ENCODE measurements at places on chromosomes 13 and 19.

DNA sequence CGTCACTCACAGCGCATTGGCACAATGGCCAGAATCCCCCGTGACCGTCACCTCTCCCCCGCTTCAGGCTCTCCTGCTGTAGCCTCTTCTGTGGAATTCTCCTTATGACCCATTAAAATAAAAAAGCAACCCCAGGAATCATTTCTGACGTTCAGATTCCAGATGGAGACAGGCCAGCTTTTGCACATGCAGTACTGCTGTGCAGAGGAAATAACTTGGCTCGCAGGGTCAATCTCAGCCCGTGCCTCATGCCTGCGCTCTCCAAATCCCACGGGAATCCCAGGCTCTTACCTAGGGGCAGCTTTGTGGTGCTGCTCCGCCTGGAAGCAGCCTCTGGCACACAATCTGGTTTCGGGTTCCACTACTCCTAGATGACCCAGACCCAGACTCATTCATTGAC, 32.7 kb upstream of the SOX1 start:
- no peak for DNase-seq

DNA sequence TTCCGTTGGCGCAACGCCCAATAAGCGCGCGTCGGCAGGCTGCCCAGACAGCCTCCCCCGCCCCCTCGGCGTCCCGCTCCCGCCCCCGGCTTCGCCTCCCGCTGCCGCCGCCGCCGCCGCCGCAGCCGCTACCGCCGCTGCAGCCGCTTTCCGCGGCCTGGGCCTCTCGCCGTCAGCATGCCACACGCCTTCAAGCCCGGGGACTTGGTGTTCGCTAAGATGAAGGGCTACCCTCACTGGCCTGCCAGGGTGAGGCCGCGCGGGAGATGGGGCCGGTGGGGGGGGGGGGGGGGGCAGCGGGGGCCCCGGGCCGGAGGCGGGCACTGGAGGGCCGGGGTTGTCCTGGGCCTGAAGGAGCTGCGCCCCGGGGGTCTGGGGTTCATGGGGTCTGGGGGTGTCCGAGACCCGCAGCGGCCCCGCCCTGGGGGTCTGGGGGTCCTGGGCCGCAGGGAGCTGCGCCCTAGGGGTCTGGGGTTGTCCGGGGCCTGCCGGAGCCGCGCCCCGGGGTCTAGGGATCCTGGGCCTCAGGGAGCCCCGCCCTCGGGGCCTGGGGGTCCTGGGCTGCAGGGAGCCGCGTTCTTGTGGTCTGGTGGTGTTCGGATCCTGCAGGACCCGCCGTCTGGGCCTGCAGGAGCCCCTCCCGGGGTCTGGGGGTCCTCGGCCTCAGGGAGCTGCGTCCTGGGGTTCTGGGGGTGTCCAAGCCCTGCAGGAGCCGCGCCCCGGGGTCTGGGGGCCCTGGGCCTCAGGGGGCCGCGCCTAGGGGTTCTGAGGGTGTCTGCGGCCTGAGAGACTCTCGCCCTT, at the start of gene HDGFL2:
TSS of gene HDGFL2 (plus strand) at position 124 of the 801 bp plus-strand sequence. CDS start at position 178, 54 bp downstream.
- no peak for DNase-seq

GRCh38 chr19:38993271-38993670, 17.7 kb upstream of the FBXO17 start:
- peak; percentile 95 for DNase-seq

DNA sequence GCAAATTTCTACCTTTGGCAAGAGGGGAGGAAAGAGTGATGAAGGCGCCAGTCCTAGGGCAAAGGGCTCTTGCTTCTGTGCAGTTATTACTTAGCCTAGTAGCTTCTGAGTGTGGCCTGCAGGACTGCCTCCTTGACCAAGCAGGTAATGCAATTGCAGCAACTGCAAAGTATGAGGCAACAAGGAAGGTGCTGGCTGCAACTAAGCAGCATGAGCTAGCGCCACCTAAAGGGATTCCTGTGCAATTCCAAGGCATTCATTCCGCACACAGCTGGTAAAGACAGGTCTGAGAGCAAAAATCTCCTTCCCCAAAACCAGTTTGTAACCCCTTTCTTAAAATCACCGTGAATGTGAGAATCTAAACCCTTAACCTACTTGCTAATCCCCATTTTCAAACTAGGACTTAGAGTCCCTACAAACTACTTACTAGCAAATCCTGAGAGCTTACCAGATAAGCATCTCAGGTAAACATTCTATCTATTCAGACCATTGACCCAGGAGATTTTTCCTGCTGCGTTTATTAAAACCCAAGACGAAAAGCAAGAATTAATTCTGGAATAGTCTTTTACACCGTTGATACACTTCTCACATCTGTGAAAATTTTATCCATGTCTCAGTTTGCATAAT, 62.9 kb downstream of the DCT start:
- no peak for DNase-seq

GRCh38 chr13:20686167-20686566, 17.3 kb upstream of the IL17D start:
- no peak for DNase-seq

GRCh38 chr19:13447978-13448377, 58.3 kb downstream of the CACNA1A start:
- no peak for DNase-seq

DNA sequence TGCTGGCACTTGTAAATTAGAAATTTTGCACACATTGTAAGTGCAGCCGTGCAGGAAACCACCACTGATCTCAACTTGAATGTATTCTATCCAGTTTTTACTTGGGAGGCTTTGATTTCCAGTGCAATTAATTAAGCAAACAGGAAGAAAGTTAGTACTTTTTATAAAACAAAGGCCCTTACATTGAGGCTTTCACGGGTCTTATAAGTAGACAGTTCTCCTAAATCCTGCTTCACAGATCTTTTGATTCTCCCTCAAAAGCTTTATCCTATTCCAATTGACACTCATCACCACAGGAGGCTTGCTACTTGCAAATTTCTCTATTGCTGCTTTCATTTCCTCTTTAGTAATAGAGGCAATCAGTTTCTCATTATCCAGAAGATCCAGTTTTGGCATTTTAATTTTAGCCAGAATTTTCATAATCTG, 90.1 kb downstream of the ERCC5 start:
- DNase-seq: no peak

- DNase-seq: no peak
Measured at GRCh38 chr13:111253365-111253872, 67.0 kb upstream of the TEX29 start.

DNA sequence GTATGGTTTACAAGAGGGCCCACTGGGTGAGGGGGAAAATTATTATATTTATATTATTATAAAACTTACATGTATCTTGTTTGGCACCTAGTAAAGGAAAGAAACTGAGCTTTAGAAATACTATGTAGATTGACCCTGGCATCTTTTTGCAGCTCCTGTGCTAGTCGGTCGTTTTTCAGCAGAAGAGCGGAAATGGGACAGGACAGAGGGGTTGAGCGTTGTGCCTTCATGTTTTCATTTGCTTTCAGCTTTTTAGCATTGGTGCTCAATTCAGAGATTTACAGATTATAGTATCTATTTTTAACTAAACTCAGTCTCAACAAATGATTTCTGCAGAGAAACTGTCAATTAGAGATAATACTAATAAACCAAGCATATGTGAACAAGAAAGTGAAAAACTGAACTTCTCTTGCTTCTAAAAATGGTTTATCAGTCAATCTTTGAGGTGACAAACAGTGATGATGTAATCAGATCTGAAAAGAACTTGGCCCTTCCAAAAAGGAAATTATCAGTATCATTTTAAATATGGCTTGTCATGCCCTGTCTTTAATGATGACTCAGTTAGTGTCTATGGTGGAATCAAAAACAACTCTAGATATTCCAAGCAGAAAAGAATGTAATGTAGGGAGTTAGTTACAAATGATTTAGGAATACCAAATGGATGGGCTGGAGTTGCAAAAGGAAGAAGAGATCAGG, 56.9 kb upstream of the KCTD4 start:
- no peak for DNase-seq

DNA sequence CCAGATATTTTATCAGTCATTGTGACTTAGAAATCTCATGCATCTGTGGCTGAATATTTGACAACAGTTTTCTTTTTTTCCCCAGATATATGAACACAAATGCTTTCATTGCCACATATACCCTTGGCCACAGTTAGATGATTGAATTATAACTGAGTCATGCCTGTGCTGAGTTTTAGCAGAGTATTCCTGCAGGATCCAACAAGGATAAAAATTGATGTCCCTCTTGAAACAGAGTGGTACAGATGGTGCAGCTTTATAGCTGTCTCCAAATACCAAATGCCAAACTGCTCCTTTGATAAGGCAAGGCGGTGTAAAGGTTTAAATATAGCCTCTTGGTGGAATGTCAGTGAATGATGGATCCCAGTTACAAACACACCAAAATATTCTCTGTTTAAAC, 428.5 kb downstream of the GPC6 start:
- no peak for DNase-seq

- DNase-seq: no peak
Measured at GRCh38 chr19:19587771-19588170, 30.7 kb downstream of the PBX4 start.

GRCh38 chr13:31046711-31047279, 114.3 kb downstream of the TEX26 start:
- no peak for DNase-seq

DNA sequence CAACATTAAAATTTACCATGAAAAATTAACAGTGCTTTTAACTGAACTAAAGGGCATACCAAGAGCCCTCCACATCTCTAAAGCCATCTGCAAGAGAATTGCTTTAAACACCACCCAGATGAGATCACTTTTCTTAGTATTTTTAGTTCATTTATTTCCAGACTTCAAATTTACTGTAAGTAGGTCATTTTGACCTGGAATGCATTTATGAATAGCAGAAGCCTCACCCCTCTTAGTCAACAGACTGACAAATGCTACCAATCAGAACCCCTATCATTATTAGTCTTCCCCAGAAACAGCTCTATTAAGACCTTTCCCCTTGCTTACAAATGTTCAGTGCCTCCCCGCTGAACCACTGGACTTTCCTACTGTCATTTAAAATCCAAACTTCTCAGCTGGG, 27.3 kb downstream of the RUBCNL start:
- no peak for DNase-seq

DNA sequence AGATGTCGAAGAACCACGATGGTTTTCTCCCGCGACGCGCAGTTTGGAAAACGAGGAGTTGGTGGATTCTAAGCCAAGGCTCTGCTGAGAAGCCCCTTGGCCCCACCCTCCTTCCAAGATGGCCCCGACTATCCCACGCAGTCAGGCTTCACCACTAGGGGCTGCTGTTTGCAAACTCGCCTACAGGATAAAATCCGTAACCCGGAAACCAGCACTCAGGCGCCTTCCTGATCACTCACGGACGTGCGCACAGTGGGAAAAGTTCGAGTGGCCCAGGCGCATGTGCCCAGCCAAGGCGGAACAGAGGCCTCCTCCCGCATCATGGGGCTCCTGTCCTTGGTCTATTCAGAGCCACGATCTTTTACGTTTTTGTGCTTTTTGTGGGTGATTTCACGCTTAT, 19.2 kb upstream of the UQCR11 start:
- DNase-seq: no peak

GRCh38 chr13:37410316-37410715, 188.3 kb downstream of the POSTN start:
- no peak for DNase-seq

DNA sequence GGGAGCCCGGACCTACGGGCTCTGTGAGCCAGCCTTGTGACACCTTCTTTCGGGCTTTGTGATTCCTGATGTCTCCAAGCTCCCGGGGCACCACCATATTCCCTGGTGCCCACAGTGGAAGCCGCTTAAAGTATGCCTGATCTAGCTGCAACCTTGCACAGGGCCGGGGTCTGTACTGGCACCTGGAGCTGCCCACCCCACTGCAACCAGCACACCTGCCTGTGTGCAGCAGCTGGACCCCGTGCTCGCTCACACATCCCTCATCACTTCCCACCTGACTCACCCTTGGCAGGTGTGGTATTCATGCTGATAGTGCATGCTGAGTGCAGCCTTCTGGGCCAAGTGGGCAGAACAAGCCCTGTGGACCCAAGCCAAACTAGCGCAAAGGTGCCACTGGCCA, 1981.1 kb upstream of the PCDH20 start:
- no peak for DNase-seq

GRCh38 chr13:60538566-60538965, 141.5 kb downstream of the TDRD3 start:
- no peak for DNase-seq

GRCh38 chr13:40667622-40667978, 1.2 kb upstream of the FOXO1 start:
- DNase-seq: no peak

DNA sequence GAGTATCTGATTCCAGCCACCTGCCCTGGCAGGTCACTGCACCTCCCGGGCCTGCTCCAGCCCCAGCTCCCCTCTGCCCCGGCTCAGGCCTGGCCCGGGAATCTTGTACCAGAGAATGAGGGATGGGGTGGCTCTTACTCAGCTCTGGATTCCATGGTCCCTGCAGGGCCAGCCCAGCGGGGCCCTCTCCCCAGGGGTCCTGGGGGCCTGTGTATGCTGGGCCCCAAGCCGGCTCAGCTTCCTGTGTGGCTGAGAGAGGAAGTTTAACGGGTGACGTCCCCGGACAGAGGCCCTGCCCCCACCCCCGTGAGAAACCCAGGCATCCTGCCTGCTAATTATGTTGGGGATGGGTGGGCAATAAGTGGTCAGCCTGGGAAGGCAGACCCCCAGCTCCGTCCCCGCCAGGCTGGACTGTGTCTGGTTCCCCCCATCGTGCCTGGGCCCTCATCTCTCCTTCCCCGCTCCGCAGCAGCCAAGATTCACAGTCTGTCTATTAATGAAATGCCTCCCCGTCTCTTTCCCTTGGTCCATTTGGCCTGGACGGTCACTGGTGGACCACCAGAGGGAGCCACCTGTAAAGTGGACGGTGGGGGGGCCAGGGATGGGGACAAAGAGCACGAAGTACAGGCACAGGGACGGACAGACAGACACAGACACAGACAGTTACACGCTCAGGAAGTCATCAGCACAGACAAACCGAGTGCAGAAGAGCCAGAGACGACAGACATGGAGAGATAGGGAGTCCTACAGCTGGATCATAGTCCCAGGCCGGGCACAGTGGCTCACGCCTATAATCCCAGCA, at the start of gene DENND1C:
TSS of gene DENND1C (minus strand) at position 247 of the 802 bp plus-strand sequence. CDS start at position 155, 92 bp downstream.
- no peak for DNase-seq

- DNase-seq: no peak
Measured at GRCh38 chr19:48606463-48607358, at the start of gene SPACA4. Gene SPACA4, plus strand, starts transcription at chr19:48606742. Its CDS starts 237 bp downstream, at chr19:48606979.

GRCh38 chr19:2037651-2038255, 13.3 kb downstream of the MKNK2 start:
- no peak for DNase-seq

- DNase-seq: no peak
Measured at GRCh38 chr19:3198901-3199700, 13.4 kb downstream of the NCLN start.

DNA sequence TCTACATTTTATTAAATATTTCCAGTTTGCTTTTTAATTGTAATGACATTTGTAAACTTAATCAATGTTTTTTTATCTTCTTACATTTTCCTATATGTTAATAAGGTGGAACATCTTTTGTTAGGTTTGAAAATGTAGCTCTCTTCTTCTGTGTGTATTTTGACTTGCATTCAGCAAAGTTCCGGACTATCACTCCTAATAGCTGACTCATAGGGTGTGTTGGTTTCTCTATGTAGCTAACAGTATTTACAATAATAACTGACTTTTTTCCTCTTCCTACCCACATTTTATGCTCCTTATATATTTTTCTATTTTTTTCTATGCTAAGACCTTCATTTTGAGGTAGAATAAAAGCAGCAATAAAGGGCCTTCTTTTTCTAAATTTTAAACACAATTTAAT, 28.1 kb downstream of the MYO16 start:
- DNase-seq: no peak

GRCh38 chr19:33216198-33216830, 9.3 kb downstream of the SLC7A10 start:
- no peak for DNase-seq

- DNase-seq: no peak
Measured at GRCh38 chr19:30450835-30451321, 78.7 kb downstream of the ZNF536 start.

- no peak for DNase-seq
Measured at GRCh38 chr19:35138305-35138892, at the start of gene FXYD1. Gene FXYD1, plus strand, starts transcription at chr19:35138824. Its CDS starts 1,256 bp downstream, at chr19:35140080.

Measured in keratinocyte (primary cell).